ENCODE measurements at places on chromosomes 16 and 17. TPM values are rescaled to one million over a fixed set of nuclear protein-coding genes. Genes with fewer than 3 reads are reported as not detected.

The HAS3 gene
- 4.4 TPM for total RNA-seq

The EEF2K gene
- 50.9 TPM for total RNA-seq

The IL32 gene
- 5.5 TPM for total RNA-seq

The FBXO39 gene
- not detected for total RNA-seq

DNA sequence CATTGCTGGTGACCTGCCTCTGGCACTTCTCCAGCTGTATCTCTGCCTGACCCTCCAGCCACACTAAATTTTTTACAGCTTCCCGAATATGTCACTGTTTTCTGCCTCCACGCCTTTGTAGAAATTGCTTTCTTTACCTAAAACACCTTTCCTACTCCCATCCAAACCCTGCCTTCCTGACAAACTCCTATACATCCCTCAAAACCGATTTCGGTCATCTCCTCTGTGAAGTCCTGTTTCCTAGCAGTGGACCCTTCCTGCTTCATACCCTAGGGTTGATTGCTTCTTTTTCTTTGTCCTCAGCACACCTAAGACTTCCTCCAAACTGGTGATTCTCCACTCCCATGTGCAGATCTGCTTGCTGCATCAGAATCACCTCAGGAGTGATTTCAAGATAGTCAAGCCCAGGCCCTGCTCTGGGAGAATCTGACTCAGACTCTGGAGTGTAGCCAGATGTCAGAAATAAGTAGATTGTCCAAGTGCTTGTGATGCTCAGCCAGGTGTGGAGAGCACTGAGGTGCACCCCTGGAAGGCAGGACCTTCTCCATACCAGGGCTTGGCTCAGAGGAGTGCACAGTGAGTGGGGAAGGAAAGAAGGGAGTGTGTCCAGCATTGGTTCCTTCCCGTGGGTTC lies 184.2 kb downstream of the COPRS start:
- peaks cover 30% of the 10 kb centered on the region for H3K4me1 ChIP-seq
- H3K4me3 ChIP-seq: no peak overlapping the region
- H3K27me3 ChIP-seq: peaks cover 3% of the 10 kb centered on the region
- H3K36me3 ChIP-seq: no peaks in the 10 kb centered on the region
- no peak overlapping the region for H3K27ac ChIP-seq

- DNase-seq: no peak
- peaks cover 31% of the 10 kb centered on the region for H3K27me3 ChIP-seq
- H3K27ac ChIP-seq: no peak overlapping the region
- no peaks in the 10 kb centered on the region for H3K36me3 ChIP-seq
- no peaks in the 10 kb centered on the region for H3K4me1 ChIP-seq
Measured at GRCh38 chr16:844638-845350, 44.3 kb upstream of the GNG13 start.

DNA sequence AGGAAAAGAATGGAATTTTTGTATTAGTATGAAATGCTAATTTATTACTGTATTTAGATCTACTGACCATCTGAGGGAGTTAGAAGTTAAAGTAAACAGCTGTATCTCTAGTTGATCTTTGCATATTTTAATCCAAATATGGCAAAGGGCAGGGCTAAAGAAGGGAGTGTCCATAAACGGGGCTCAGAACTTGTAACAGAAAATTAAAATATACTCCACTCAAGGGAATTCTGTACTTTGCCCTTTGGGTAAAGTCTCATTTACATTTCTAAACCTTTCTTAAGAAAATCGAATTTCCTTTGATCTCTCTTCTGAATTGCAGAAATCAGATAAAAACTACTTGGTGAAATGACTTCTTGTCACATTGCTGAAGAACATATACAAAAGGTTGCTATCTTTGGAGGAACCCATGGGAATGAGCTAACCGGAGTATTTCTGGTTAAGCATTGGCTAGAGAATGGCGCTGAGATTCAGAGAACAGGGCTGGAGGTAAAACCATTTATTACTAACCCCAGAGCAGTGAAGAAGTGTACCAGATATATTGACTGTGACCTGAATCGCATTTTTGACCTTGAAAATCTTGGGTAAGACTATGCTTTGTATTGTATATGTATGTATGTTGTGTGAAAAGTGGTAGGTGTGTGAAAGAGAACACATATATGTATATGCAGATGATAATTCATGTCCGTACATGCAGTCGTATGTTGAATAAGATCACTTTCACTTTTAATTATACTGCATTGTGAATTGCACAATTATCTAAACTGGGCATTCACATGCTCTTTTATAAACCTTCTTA lies at the start of gene ASPA:
Gene ASPA, plus strand, starts transcription at position 186 of the 799 bp plus-strand sequence. Its CDS starts 163 bp downstream, at position 349.
- no peak for DNase-seq
- no peaks in the 10 kb centered on the region for H3K36me3 ChIP-seq
- peaks cover 15% of the 10 kb centered on the region for H3K4me1 ChIP-seq
- H3K4me3 ChIP-seq: peak within 1 kb of the TSS; percentile 42

- no peak overlapping the region for H3K27ac ChIP-seq
- H3K4me3 ChIP-seq: no peak overlapping the region
- no peak for DNase-seq
- H3K36me3 ChIP-seq: no peaks in the 10 kb centered on the region
Measured at GRCh38 chr17:7820231-7820630, 13.8 kb upstream of the KDM6B start.

- H3K36me3 ChIP-seq: peaks cover 29% of the 10 kb centered on the region
- H3K4me1 ChIP-seq: no peaks in the 10 kb centered on the region
- no peaks in the 10 kb centered on the region for H3K27me3 ChIP-seq
- H3K27ac ChIP-seq: no peak overlapping the region
Measured at GRCh38 chr17:6461792-6462524, 17.7 kb downstream of the PIMREG start.

DNA sequence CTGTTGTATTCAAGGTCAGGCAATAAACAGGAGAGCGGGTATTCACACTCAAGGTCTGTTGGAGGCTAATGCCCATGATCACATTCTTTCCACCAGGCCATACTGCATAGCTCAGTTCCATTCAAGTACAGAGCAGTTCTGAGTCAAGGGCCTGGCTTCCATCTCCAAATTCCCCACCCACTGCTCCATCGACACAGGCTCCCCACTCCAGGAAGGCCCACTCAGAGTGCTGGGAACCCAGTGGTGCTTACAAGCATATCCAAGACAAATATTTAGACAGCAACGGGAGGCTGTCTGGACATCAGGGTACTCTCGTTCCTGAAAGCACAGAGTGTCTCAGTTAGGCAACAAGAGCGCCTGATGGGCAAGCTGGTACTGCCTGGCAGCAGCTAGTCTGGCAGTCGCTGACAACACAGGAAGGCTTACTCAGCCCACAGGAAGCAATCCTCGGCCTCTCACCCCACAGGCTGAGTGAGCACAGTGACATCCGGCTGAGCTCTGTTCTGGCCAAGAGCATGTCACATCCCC lies 40.9 kb downstream of the RFFL start:
- H3K4me3 ChIP-seq: no peak overlapping the region
- H3K4me1 ChIP-seq: peaks cover 34% of the 10 kb centered on the region
- no peak for DNase-seq

GRCh38 chr16:68347605-68348004 lies 36.8 kb downstream of the PRMT7 start:
- H3K27me3 ChIP-seq: no peaks in the 10 kb centered on the region
- H3K27ac ChIP-seq: no peak overlapping the region
- peaks cover 88% of the 10 kb centered on the region for H3K36me3 ChIP-seq

DNA sequence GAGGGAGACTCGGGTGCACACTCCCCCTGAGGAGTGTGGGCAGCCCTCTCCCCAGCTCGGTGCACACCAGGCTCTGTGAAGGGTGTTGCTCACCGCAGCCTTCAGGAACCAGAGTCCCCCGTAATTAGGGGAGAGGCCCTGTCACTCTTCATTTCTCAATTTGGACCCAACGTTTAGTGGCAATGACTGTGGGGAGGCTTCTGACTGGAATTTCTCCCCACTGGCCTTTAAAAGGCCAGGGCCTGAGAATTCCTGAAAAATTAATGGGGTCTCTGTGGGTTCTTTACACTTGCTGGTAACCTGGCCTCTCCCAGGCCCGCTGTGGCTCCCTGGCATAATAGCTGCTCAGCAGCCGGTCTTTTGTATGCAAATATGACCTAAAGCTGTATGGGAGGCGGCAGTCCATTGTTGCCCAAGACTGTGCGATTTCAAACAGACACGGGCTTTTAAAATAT lies 209.7 kb downstream of the MSI2 start:
- no peaks in the 10 kb centered on the region for H3K4me1 ChIP-seq
- no peak overlapping the region for H3K27ac ChIP-seq
- no peaks in the 10 kb centered on the region for H3K27me3 ChIP-seq
- no peak for DNase-seq
- no peak overlapping the region for H3K4me3 ChIP-seq

GRCh38 chr17:27541301-27542023 lies 85.2 kb downstream of the KSR1 start:
- no peak overlapping the region for H3K4me3 ChIP-seq
- peaks cover 39% of the 10 kb centered on the region for H3K4me1 ChIP-seq
- H3K27me3 ChIP-seq: no peaks in the 10 kb centered on the region
- no peaks in the 10 kb centered on the region for H3K36me3 ChIP-seq
- peak overlapping the region; percentile 76 for H3K27ac ChIP-seq

DNA sequence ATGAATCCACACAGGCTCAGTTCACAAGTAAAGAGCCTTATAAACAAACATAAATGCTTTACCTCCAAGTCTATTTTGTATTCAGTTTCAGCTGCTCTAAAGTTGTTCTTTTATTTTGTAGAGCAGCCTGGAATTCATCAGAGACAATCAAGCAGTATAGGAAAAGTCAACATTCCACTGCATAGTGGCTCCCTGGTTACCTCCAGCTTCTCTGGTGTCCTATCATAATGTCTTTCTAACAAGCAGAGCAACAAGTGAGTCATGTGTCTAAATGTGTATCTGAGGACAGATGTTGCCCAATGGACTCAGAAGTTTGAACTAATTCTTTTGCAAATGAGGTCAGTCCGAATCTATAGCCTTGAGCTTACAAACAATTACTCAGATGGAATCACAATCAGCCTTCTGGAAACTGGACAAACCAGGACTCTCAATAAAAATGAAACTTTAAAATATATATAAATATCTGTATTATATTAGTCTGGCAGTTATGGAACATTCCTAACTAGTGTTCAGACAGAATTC lies 292.0 kb upstream of the TOM1L1 start:
- no peak for DNase-seq
- H3K27ac ChIP-seq: no peak overlapping the region
- H3K4me3 ChIP-seq: no peak overlapping the region
- H3K27me3 ChIP-seq: no peaks in the 10 kb centered on the region

DNA sequence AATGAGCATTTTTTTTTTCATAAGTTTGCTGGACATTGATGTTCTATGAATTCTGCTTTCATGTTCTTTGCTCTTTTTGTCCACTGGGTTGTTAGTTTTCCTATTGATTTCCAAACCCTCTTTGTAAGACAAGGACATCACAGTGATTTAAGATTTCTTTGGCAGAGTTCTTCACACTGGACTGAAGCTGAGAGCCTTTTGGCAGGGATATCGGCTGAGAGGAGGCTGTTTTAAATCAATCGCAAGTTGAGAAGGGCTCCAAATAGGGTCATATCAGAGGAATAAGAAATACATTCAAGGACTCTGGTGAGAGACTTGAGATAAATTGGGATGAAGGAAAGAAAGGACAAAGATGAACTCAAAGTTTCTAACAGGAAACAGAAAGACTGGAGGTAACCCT lies 165.8 kb upstream of the AXIN2 start:
- no peak overlapping the region for H3K4me3 ChIP-seq
- H3K4me1 ChIP-seq: peaks cover 6% of the 10 kb centered on the region
- H3K27me3 ChIP-seq: no peaks in the 10 kb centered on the region
- no peaks in the 10 kb centered on the region for H3K36me3 ChIP-seq
- no peak for DNase-seq
- H3K27ac ChIP-seq: no peak overlapping the region

GRCh38 chr17:41697122-41697962 lies 8.7 kb downstream of the EIF1 start:
- H3K27ac ChIP-seq: peak overlapping the region; percentile 43
- H3K4me1 ChIP-seq: peaks cover 26% of the 10 kb centered on the region
- no peaks in the 10 kb centered on the region for H3K27me3 ChIP-seq
- peak; percentile 87 for DNase-seq

DNA sequence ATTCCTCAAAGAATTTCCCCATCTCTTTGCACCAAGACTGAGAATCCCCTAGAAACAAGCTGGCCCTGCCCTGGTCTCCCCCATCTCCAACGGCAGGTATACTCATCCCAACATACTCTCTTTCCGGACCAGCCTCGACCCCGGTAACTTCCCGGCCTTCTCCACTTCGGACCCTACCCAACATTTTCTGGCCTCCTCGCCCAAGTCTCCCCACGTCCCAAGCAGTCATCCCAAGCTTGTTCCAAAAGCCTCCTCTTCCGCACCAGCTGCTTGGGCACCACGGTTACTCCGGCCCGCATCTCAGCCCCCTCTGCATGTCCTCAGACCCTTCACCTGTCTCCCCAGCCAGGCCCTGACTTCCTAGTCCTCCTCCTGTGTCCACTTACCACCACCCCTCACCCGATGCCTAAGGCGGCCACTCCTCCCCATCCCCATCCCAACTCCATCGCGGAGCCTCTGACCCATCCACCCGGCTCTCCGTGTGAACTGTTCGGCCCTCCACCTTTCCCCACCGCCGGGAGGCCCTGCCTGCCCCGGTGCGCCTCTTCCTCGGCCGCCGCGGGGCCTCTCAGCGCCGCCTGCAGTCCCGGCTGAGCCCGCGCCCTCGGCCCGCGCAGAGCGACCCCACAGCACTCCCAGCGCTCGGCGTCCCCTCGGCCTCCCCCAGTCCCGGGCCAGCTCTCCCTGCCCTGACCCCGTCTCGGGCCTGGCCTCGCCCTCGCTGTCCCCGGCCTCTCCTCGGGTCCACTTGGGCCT lies 994 bp downstream of the PITPNA start:
- H3K27ac ChIP-seq: peak overlapping the region; percentile 94
- no peaks in the 10 kb centered on the region for H3K36me3 ChIP-seq
- H3K4me1 ChIP-seq: peaks cover 56% of the 10 kb centered on the region

GRCh38 chr16:54936979-54937670 lies 6.5 kb downstream of the IRX5 start:
- peak; percentile 83 for DNase-seq
- peak overlapping the region; percentile 96 for H3K27ac ChIP-seq
- H3K36me3 ChIP-seq: no peaks in the 10 kb centered on the region
- H3K4me3 ChIP-seq: peak overlapping the region; percentile 75
- peaks cover 40% of the 10 kb centered on the region for H3K27me3 ChIP-seq

- no peaks in the 10 kb centered on the region for H3K27me3 ChIP-seq
- DNase-seq: no peak
- no peak overlapping the region for H3K4me3 ChIP-seq
- H3K36me3 ChIP-seq: peaks cover 22% of the 10 kb centered on the region
Measured at GRCh38 chr17:64209983-64210382, 53.1 kb downstream of the TEX2 start.

GRCh38 chr17:75913537-75914210 lies 9.0 kb upstream of the MRPL38 start:
- H3K4me3 ChIP-seq: no peak overlapping the region
- H3K27ac ChIP-seq: no peak overlapping the region
- H3K27me3 ChIP-seq: no peaks in the 10 kb centered on the region
- H3K36me3 ChIP-seq: peaks cover 23% of the 10 kb centered on the region
- no peak for DNase-seq

All from suprapubic skin (tissue), 4 donors.